ENCODE measurements at places on chromosomes 12 and 14.

DNA sequence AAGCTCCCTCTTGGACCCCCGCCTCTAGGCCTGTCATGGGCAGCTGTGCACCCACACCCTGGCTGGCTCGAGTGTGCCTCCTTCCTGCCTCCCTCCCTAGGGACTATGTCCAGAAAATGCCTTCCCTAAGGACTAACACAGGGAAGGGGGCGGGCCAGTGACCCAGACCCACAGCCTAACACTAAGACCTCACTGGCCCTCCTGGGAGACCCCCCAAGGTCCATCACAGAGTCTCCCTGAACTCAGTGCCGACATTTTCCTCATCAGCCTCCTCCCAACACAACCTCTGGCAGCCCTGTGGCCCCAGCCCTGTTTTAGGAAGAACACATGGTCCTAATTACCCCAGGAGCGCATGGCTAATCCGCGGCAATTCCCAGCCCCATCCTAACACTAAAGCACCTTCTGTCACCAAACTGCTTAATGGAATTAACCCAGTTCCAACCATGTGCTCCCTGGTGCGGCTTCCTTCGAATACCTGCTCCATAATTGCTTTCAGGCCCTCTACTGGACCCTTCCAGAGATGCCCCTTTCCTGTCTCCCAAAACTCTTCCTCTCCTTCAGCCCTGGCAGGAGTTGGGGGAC is 5.6 kb downstream of the MSI1 start:
- DNase-seq: no peak

- peak; percentile 54 for DNase-seq
Observed at GRCh38 chr12:2118481-2119255, 65.9 kb downstream of the CACNA1C start.

GRCh38 chr12:76072568-76072967 is 11.9 kb downstream of the NAP1L1 start:
- no peak for DNase-seq

- no peak for DNase-seq
Observed at GRCh38 chr12:7961395-7962178, 25.6 kb upstream of the SLC2A3 start.

DNA sequence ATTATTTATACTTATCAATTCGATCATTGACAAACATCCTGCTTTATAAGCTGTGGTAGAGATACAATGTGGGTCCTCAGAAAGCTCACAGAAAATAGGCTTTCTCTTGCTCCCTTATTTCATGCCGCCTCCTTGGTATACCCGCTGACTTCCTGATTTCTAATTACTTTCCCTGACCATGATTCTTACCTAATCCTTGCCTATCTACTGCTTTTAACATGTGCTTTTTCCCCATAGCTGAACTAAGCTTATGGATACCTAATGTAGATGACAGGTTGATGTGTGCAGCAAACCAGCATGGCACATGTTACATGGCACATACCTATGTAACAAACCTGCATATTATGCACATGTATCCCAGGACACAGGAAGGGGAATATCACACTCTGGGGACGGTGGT is 65.1 kb downstream of the ITPR2 start:
- DNase-seq: no peak

DNA sequence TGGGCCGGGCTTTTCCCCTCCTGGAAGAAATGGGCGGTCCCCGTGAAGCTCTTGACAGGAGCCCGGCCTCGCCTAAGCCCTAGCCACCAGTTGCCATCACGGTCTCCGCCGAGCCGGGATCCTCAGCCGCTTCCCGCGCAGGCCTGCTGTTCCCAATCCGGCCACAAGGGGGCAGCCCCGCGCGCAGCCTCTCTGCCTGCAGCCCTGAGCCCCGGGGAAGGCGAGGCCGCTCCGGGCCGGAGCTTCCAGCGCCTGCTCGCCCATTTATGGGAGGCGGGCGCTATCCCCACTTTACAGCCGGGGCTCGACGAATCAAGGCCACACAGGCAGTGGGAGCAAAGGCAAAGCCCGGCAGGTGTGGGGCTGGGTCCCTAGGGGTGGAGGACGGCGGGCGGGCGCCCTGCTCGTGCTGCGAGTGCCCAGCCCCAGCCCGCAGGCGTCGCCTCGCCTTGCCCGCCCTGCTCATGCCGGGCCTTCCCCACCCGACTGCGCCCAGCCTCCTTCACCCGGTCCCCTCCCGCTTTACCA is 61.5 kb downstream of the LGMN start:
- DNase-seq: peak; percentile 90

GRCh38 chr12:41277100-41277945 is 89.2 kb downstream of the PDZRN4 start:
- DNase-seq: no peak

GRCh38 chr12:9866860-9867269 is 2.3 kb downstream of the CLEC2B start:
- no peak for DNase-seq

GRCh38 chr14:54922598-54922997 is 20.0 kb upstream of the GCH1 start:
- no peak for DNase-seq

DNA sequence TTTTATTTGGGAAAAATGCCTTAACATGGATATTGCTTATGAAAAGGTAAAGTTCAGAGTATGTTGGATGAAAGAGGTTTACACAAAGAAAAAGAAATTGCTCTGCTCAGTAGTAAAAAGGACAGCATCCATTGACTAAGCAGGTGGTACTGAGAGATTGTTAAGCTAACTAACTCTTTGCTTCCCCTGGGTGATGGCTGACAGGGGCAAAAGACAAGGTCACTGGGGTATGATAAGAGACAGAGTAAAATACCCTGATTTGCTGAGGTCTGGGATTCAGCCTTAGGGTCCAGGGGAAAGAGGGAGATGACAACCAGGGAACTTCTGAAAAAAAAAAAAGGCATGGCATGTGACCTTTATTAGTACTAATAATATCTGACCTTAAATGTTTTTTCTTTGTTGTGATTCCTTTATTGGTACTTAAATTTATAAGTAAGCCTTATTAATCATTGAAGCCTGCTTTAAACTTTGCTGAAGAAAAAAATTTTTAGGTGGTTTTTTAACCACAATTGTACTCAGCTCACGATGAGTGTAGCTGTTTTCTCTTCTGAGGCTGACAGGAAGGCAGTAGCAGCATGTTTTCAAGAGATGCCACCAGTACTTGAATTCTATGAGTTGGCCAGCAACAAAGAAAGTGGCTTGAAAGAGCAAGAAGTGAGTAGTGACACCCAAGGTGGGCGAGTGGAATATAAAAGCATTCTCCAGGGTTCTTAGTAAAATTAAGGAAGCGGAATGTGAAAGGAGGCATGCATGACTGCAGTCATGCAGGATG is 43.7 kb upstream of the KITLG start:
- no peak for DNase-seq

- DNase-seq: no peak
Observed at GRCh38 chr14:69237584-69237983, 22.4 kb upstream of the GALNT16 start.

GRCh38 chr14:99950181-99950580 is 115.0 kb upstream of the EVL start:
- DNase-seq: no peak

DNA sequence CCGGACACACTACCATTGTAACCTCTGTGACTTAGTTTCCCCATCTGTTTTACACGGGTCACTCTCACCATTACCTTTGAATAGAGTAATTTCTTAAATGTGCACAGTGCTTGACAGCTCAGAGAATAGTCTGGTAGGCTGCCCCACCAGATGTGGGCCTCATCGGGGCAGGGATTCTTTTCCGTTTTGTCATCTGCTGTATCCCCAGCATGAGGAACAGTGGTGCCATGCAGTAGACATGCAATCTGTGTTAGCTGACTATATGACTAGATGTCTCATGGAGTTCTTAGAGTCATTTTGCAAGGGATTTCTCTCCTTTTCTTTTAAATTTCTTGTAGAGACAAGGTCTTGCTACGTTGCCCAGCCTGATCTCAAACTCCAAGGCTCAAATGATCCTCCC is 44.9 kb upstream of the PLEKHG3 start:
- no peak for DNase-seq

DNA sequence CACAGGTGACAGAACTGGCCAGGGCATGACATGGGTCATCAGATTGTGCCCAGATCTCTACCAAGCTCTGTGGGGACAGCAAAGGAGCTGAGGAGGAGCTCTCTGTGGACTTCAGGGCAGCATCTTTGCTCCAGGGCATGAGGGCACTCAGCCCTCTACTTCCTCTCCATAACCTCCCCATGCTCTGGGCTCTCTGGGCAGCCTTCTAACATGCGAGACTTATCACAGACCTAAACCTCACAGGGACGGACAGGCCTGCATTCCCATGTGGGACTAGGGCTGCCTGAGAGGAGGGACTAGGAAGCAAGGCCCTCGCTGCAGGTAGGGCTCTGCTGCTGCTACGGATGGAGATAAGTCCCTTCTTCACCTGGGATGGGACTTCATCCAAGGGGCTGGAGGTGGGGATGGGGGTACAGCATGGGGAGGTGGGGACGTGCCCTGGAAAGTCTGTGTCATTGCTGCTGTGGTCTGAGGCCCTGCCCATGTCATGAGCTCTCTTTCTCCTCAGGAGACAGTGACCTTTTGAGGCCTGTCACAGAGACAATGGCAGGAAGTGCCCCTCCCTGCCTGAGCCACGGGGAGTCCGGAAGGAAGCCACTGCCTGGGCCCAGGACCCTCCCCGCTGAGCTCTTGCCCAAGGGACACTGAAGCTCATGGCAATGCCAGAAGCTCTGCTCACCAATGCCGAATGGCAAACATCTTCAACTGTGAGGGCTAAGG is 44.1 kb downstream of the PITPNM2 start:
- DNase-seq: no peak

GRCh38 chr12:114400925-114401324 is 5.0 kb downstream of the TBX5 start:
- DNase-seq: peak; percentile 57

DNA sequence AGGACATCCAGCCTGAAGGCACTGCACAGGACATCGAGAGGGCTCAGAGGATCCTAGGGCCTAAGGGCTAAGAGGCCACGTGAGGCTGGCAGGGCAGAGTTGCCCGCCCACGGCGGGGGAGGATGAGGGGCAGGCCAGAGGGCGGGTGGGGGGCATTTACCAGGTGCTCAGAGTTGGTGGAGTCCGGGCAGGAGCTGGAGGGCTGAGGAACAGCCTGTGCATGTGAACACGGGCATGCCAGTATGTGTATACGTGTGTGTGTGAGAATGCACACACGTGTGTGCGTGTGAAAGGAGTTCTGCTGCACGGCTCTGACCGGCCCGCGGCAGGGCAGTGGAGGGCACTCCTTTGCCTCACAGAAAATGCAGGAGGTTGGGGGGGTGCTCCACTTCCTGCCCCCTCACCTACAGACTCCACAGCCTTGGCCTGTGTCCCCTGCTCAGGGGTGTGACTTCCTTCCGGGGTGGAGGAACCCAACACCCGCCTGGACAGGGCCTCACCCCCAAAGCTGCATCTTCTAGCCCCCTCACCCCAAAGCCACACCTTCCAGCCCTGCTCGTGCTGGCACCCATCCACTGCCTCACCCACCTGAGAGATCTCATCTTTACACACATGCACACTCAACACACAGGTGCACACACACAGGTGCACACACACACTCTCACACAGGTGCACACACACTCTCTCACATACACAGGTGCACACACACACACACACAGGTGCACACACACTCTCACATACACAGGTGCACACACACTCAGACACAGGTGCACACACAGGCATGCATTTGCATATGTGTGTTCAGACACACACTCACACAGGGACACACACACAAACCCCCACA is 11.8 kb upstream of the GPR132 start:
- no peak for DNase-seq

GRCh38 chr12:123754041-123754772 is 7.9 kb upstream of the DNAH10 start:
- no peak for DNase-seq

GRCh38 chr14:68643673-68644072 is 149.2 kb downstream of the ZFP36L1 start:
- DNase-seq: no peak

- DNase-seq: no peak
Observed at GRCh38 chr12:45435945-45436710, 220.2 kb downstream of the ANO6 start.

- DNase-seq: no peak
Observed at GRCh38 chr12:27645671-27646070, 50.6 kb upstream of the REP15 start.

DNA sequence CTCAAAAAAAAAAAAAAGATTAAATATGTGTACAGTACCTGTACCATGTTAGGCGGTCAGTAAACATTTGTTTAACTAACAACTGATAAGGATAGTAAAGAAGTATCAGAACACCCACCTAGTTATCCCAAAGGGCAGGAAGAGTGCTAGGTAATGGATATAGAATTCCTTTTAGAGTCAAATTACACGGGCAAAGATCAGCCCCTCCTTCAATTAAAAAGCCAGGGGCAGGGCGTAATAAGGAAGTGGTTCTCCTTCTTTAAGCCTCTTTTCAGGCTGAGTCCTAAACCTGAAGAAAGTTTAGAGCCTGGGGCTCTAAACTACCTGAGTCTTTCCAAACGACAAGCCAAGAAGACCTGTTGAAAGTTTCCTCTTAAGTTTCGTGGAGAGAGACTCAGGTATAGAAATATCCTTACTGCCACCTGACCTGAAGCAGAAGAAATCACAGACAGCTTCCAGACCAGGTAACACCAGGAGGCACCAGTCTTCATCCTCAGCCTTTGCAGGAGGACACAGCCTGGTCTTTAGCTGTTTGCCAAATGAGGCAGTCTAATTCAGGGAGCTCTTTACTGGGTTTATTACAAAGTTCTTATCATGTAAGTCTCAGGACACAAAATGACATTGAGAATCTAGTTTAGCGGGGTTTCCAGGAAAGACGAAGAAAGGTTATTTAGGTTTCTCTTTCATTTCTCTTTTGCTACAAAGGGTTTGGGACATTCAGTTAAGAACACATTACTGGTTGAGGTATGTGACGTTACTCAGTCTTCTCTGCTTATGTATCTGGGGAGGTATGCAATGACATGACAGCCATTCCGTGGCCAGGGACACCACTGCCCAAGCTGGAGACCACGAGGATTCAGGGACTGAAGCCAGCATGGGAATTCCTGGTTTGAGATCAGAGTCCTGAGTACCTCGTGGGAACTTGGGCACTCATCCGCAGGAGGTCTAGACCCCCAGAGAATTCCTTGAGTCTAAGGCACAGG is at the start of gene BCL2L14:
TSS of gene BCL2L14 (plus strand) at position 266 of the 983 bp plus-strand sequence. CDS start 8,367 bp downstream, outside the sequence.
- DNase-seq: no peak

GRCh38 chr14:58638231-58639197 is 752 bp downstream of the DACT1 start:
- peak; percentile 66 for DNase-seq

DNA sequence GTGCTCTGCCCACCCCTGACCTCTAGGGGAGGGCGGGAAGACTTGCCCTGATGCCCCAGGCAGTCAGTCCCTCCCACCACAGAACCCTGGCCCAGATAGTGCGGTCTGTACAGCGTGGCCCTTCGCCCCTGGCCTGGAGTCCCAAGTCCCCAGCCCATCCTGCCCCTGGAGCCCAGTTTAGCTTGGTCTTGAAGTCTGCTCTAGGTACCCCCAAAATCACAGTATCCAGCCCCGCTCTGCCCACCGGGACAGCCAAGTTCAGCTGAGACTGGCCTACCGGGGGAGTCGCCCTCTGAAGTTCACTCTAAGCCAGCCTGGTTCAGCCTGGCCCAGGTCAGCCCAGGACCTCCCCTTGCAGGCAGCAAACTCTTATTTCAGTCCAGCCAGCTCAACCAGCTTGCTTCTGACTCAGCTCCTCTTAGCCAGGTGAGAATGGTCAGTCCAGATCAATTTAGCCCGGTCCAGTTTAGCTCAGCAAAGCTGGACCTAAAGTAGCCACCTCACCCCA is 75.9 kb downstream of the TMEM121 start:
- DNase-seq: peak; percentile 59

- no peak for DNase-seq
Observed at GRCh38 chr12:14024591-14024990, 43.2 kb upstream of the GRIN2B start.

- DNase-seq: no peak
Observed at GRCh38 chr14:54556535-54556934, 10.4 kb upstream of the SAMD4A start.

GRCh38 chr12:58880639-58881038 is 39.7 kb downstream of the LRIG3 start:
- no peak for DNase-seq

Data from sigmoid colon (tissue), 7 donors.